ENCODE measurements at places on chromosomes 13 and 19. TPM values are rescaled to one million over a fixed set of nuclear protein-coding genes. Genes with fewer than 3 reads are reported as not detected.

Gene SYCN
- not detected for total RNA-seq

Gene CCDC169
- 6.7 TPM for total RNA-seq

Gene DPF1
- total RNA-seq: 1.3 TPM

Gene CACNG6
- total RNA-seq: not detected

Gene KLK12
- total RNA-seq: not detected

Gene EPN1
- 83.7 TPM for total RNA-seq

Gene WTIP
- 13.2 TPM for total RNA-seq

Gene KIR3DL1
- not detected for total RNA-seq

Gene CEACAM19
- total RNA-seq: 2.6 TPM

Gene KLK15
- not detected for total RNA-seq

Gene CCDC194
- 0.15 TPM for total RNA-seq

Gene MAST1
- total RNA-seq: 3.3 TPM

Gene TLE2
- 1.2 TPM for total RNA-seq

Gene ZNF837
- 3.2 TPM for total RNA-seq

Gene MAB21L1
- total RNA-seq: 2.6 TPM

Gene ZNF417
- 25.1 TPM for total RNA-seq

Gene ZNF558
- 25.2 TPM for total RNA-seq

Gene TIMM44
- total RNA-seq: 46.3 TPM

All from smooth muscle cell of trachea (primary cell).